ENCODE measurements at places on chromosomes 6 and 20. TPM values are rescaled to one million over a fixed set of nuclear protein-coding genes. Genes with fewer than 3 reads are reported as not detected.

TP53RK gene
- total RNA-seq: 11.3 TPM

LHFPL5 gene
- not detected for total RNA-seq

OR12D3 gene
- not detected for total RNA-seq

ATP9A gene
- total RNA-seq: 13.0 TPM

FILIP1 gene
- 0.48 TPM for total RNA-seq

HCRTR2 gene
- total RNA-seq: not detected

GJA10 gene
- not detected for total RNA-seq

NKX2-4 gene
- not detected for total RNA-seq

Measured in A549 treated with CpdA at 1 μM for 4 hours (cell line).